Fibroblast of skin of back (primary cell): ENCODE measurements at places on chromosomes 13 and 19.

GRCh38 chr13:113655346-113656002 lies 2.5 kb downstream of the ATP4B start:
- no peak for DNase-seq

DNA sequence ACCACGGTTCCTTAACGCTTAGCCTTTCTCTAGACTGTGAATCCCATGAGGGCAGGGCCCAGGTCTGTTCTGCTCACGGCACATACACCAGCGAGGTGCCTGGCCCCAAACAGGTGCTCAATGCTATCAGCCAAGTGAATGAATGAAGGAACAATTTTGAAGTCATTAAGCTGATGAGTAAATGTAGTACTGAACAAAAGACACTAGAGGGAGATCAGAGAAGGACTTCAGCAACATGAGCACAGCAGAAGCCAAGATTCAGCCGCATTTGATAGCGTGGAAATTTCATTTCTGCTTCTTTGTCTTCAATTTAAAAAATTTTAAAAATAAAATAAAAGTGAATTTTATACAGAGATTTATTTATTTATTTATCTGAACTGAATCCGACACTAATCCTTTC lies 20.1 kb upstream of the MYO16 start:
- peak; percentile 28 for DNase-seq

GRCh38 chr19:3821857-3822364 lies 35.7 kb upstream of the MATK start:
- peak; percentile 25 for DNase-seq

- no peak for DNase-seq
These were observed 6.1 kb downstream of the KDM4B start for GRCh38 chr19:4974880-4975469.

- no peak for DNase-seq
These were observed 35.8 kb downstream of the ZNF473 start for GRCh38 chr19:50061650-50062049.

- DNase-seq: peak; percentile 17
These were observed 95.9 kb downstream of the AKAP11 start for GRCh38 chr13:42367831-42368230.

- DNase-seq: no peak
These were observed 17.4 kb downstream of the ZNF579 start for GRCh38 chr19:55563261-55563690.

GRCh38 chr19:8036434-8037099 lies 16.0 kb upstream of the CCL25 start:
- no peak for DNase-seq

- DNase-seq: peak; percentile 57
These were observed 116.0 kb downstream of the ZNF536 start for GRCh38 chr19:30488191-30488590.

- no peak for DNase-seq
These were observed 1234.7 kb downstream of the SLITRK1 start for GRCh38 chr13:82647540-82647939.
